ENCODE measurements at places on chromosomes 12 and 14.

GRCh38 chr14:99645545-99646505 is 896 bp downstream of the HHIPL1 start:
- no peak for DNase-seq

- no peak for DNase-seq
These were observed 14.0 kb upstream of the TRPV4 start for GRCh38 chr12:109847142-109847735.

- no peak for DNase-seq
These were observed 12.3 kb downstream of the ABCD4 start for GRCh38 chr14:74290415-74290814.

DNA sequence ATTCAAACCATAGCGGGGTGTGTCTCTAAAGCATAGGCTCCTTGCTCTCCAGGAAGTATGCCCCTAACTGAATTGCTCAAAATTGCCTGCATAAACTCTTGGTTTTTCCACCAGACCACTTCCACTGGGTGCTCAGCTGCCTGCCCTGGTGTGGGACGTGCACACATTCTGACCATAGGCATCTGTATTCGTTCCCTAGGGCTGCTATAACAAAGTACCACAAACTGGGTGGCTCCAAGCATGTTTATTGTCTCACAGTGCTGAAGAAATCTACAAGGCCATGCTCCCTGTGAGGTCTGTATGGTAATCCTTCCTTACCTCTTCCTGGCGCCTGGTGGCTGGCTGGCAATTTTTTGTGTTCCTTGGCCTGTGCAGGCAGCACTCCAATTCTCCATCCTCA is 16.4 kb upstream of the GALNT6 start:
- DNase-seq: no peak

DNA sequence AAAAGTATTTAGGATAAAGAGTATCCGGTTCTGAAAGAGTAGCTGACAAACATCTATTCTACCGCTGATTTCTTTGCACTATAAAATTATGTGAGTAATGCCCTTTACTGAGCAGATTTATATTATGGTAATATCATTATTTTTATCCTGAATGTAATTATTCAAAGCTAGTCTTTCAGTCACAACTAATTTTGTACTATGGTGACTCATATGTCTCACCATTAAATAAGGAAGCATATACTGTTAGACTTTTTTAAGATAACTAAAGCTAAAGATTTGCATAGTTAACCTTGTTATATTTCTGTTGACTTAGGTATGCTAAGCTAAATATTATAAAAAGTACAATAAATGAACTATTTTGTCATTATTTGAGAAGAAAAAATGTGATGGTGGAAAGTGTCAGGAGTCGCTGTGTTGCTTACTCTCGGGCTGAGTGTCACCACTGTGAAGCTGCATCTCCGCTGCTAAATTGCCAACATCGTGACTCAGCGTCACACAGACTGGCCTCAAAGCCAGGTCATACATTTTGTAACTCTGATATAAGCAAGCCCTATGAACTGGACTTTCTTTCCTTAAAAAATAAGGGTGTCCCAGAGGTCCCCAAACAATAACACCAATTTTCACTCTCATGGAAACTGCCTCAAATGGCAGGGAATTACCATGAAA is 69.1 kb upstream of the SSTR1 start:
- no peak for DNase-seq

GRCh38 chr14:85074955-85075354 is 455.0 kb upstream of the FLRT2 start:
- no peak for DNase-seq

- DNase-seq: no peak
These were observed 3.8 kb downstream of the IRAK4 start for GRCh38 chr12:43762596-43762995.

GRCh38 chr14:59265808-59266207 is 77.3 kb downstream of the DAAM1 start:
- no peak for DNase-seq

DNA sequence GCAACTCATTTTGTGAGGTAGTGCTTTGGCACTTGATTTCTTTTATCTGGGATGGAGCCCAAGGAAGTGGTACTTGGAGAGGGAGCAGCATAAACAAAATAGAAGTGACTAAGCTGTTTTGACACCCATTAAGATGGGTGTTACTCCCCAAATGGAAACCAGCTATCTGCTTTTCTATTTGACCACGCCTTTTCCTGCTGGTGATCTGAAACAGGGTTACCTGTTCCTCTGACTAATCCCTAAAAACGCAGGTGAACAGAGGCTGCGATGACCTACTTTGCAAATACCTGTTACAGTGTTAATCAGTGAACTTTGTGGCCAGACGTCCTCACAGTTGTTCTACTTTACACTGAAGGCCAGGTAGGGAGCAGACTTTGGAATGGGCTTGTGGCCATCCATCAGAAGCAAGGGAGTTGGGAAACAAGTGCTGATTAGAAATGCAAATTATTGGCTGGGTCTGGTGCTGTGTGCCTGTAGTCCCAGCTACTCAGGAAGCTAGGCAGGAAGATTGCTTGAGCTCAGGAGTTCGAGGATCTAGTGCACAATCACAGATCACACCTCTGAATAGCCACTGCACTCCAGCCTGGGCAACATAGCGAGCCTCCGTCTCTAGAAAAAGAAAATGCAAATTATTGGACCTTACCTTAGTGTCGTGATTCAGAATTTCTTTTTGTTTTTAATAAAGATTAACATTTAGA is 58.3 kb upstream of the HECTD1 start:
- DNase-seq: no peak

DNA sequence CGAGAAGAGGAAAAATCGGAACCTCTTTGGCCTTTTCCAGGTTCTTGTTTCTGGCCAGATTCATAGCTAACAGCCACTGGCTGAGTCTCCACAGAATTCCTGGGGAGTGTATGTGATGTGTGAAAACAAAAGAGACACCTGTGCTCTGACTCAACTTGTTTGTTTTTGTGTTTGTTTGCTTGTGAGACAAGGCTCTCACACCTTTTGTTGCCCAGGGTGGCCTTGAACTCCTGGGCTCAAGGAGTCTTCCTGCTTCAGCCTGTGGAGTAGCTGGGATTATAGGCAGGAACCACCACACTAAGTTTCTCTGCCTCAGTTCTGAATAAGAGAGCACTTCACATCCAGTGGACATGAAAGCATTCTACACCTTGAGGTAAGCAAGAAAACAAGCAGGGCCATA is 22.7 kb downstream of the MFAP5 start:
- DNase-seq: no peak

- no peak for DNase-seq
These were observed 12.5 kb upstream of the MTERF2 start for GRCh38 chr12:106999446-106999845.

DNA sequence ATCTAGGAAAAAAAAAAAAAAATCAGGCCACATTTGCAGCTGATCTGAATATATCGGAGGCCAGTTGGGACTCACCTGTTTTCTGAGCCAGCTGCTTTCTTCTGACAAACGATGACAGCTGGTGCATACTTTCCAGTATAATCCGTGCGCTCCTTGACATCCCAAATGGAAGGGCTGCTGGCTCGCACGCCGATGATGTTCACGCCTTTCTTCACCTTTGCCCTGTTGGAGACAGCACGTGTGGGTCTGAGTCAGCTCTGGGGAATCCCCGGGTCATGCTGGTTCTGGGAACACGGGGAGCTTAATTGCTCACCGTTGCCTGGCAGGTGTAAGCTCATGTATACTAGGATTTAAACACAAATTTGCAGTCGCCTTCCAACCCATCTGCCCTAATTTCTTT is 372.8 kb downstream of the TMEM132D start:
- peak; percentile 51 for DNase-seq

GRCh38 chr14:68402525-68403101 is 390.3 kb downstream of the ZFP36L1 start:
- DNase-seq: no peak
